ENCODE measurements at places on chromosomes 1 and 21.

GRCh38 chr21:15744926-15745325 lies 15.1 kb downstream of the USP25 start:
- DNase-seq = no peak

DNA sequence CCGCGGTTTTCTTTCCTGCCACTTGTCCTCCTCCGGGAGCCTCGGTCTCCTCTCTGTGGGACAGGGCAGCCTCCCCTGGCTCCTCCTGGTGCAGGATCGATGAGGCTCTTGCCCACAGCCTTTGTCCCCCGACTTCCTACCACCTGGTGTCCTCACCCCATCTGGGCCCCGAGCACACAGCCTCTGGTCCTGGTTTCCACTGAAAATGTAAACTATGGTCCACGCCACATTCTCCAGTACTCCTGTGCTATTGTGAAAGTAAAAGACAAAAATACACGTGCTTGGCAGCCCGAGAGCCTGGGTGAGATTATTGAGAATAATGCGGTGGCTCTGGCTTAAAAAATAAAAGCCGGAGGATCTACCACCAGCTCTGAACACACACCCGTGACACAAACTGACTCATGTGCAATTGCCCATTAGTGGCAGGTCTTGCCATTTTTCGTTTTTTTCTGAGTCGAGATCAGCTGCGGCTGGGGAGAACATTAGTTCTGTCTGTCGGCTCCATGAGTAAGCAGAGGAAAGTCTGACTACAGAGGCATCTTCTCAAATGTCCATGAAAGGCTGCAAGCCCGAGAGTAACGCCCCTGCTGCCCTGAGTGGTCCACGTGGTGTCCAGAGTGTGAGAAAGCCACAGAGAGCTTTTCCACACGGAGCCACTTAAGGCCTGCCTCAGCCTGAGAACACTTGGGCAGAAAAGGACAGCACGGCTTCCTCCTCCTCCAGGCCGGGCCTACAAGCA lies 5.7 kb upstream of the COL6A2 start:
- DNase-seq = no peak

DNA sequence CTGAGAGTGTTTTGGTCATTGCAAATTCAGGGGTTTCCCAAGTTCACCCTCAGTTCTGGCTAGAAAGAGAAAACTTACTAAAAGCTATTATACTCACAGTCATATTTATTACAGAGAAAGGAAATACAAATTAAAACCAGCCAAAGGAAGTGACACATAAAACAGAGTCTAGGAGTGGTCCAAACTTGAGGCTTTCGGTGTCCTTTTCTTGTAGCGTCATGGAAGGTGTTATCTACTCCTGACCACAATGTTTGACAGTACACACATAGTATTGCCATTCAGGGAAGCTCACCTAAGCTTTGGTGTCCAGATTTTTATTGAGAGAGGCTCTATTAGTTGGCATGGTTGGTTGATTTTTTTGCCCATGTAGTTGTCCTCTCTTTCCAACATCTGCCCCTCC lies 59.0 kb downstream of the SLC35A3 start:
- no peak for DNase-seq

DNA sequence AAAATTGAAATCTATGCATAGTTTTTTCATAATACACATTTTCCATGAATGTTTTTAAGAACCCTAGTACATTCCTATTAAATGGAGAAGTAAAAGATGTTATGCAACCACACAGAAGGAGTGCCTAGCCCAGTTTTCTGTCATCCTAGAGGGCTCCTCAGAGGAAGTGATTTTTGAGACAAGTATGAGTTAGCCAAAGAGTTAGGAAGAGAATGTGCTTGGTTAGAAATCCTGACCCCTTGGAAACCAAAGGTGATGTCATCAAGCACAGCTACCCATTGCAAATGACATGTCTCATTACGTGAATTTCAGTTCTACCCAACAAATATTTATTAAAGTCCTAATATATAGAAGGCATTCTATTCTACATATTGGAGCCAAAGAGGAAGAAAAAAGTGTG lies 88.9 kb upstream of the TNFSF4 start:
- no peak for DNase-seq

DNA sequence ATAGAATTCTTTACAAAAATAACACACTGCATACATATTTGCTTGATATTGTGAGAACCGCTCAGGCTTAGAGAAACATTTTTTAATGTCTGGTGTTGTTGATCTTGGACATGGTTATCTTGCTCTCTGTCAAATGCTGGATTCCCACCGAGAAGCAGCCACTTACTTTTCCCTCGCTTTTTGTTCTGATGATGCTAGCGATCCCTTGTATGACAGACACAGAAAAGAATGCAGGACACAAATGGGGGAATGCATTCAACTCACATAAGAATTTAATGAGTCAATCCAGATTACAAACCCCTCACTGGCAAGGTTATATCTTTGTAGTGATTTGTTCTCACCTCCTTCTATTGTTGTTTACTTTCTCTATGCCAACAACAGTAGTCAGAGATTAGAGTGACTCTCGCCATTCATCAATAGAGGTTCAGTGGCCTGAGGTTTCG lies 76.8 kb upstream of the AKT3 start:
- no peak for DNase-seq

- no peak for DNase-seq
These were observed 240.9 kb downstream of the KIF26B start for GRCh38 chr1:245395680-245396079.

DNA sequence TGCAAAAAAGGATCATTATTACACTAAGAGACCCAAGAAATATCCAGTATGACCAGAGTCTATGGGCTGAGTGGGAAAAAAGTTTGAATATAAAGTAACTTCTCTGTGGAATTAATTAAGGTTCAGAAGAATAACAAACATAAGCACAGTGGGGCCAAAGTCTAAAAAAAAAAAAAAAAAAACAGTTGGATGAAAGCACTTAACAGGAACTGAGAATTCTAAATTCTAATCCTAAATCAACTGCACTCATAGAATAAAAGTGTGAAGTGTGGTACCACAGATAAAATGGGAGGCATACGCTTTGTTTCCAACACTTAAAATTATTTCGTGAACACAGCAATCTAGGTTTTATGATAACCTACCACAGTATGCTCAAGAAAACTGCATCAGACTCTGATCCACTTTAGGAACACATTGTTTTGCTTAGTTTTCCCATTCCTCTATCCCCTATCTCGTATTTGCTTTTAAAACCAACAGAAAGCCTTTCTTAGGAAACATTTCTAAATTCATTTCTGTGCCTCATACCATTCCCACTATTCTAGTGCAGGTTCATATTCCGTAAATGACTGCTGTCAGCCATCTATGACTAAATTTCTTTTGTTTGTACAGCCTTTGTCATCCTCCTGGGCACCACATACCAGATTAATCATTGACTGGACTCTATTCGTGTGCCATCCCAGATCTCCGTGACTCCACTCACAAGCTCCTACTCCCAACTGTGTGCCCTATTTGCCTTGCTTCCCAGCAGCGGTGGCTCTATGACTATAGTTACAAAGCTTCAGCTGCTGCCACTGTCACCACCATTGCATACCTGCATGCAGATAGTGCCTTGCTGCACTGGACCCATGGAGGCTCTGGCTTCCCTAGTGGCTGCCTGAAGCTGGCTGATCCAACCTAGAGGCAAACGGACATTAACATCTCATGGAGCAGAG lies 24.9 kb downstream of the CHML start:
- no peak for DNase-seq

GRCh38 chr1:109229531-109230127 lies 15.9 kb downstream of the SARS1 start:
- DNase-seq = peak; percentile 94

DNA sequence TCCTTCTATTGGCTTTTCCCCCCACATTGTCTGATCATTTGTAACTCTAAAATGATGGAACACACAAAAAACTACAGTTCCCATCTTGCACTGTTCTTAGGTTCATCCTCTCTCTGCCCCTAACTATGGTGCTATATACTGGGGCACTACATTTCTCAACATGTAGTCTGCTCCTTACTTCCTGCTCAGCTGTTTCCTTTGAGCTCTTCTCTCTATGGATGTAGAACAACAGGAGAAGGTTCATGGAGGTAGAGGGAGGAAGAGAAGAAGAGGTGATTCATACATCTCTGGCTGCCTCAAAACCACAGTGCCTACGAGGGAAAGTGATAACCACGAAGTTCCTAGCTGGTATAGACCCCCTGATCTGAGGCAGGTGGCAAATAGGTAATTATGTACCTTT lies 7.0 kb upstream of the C1orf146 start:
- DNase-seq = no peak

- no peak for DNase-seq
These were observed 151.6 kb downstream of the TOMM20 start for GRCh38 chr1:234976861-234977680.

GRCh38 chr1:235749755-235750300 lies 100.2 kb upstream of the GNG4 start:
- DNase-seq = no peak

DNA sequence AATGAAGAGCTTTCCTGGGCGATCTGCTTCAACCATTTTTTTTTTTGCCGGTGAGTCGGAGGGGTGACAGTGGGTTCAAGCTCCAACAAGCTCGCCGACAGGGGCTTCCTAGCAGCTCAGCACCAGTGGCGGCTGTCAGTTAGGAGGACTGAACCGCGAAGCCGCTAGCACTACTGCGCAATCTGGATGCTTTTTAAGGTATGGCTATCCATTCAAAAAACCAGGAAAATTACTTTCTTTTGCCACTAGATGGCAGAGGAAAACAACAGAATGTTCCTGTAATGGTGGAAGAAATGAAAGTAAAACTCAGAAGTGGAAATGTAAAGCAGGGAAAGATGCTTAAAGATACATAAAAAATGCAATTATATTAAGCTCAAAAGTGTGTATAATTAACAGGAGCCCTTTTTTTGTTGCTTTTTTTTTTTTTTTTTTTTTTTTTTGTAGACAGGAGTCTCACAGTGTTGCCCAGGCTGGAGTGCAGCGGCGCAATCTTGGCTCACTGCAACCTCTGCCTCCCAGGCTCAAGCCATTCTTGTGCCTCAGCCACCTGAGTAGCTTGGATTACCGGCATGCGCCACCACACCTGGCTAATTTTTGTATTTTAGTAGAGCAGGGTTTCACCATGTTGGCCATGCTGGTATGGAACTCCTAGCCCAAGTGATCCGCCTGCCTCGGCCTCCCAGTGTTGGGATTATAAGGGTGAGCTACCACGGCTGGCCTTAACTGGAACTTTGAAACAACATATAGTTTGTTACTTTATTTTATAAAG lies 8.5 kb downstream of the KYAT3 start:
- DNase-seq = peak; percentile 15

GRCh38 chr21:14318578-14318977 lies 64.4 kb downstream of the HSPA13 start:
- DNase-seq = no peak

DNA sequence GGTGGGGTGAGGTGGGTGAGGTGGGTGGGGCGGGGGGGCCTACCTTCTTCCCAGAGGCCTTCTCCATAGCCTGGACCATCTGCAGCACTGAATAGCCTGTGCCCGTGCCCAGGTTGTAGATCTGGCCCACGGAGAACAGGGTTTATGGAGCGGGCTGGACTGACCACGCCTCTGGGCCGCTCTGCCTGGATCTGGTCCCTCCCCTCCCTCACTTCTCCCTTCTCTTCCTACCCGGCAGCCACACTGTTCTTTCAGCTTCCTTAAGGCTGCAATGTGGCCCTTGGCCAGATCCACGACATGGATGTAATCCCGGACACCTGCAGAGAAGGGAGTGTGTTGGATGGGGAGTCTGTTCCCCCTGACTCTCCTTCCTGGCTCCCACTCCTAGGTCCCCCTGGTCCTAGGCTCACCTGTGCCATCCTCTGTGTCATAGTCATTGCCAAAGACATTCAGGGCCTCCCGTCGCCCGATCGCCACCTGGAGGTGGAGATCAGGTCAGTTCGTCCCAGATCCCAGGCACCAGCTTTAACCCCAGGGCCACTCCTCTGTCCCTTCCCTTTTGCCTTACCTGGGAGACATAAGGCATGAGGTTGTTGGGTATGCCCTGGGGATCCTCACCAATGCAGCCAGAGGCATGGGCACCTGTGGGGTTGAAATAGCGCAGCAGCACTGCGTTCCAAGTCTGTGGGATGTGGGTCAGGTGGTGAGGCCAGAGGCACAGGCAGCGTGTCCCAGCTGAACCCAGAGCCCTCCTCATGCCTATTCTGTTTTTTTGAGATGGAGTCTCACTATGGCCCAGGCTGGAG lies 3.9 kb downstream of the GALE start:
- no peak for DNase-seq

DNA sequence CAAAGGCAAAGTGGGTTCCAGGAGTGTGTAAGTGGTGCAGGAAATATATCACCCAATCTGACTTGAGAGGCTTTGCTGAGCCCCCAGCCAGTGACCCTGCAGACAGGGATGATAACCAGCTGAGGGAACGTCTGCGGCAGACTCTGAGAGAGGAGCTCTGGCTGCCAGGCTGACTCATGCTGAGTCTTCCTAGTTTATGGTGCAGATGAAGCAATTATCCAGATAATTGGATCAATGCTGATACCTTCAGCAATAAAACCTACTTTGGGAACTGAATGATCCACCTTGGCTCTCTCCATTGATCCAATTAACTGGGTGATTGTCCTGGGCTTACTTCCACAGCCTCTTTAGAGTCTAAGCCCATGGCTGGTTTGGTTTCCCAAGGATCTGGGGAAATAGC lies 7.3 kb downstream of the C8B start:
- DNase-seq = no peak

DNA sequence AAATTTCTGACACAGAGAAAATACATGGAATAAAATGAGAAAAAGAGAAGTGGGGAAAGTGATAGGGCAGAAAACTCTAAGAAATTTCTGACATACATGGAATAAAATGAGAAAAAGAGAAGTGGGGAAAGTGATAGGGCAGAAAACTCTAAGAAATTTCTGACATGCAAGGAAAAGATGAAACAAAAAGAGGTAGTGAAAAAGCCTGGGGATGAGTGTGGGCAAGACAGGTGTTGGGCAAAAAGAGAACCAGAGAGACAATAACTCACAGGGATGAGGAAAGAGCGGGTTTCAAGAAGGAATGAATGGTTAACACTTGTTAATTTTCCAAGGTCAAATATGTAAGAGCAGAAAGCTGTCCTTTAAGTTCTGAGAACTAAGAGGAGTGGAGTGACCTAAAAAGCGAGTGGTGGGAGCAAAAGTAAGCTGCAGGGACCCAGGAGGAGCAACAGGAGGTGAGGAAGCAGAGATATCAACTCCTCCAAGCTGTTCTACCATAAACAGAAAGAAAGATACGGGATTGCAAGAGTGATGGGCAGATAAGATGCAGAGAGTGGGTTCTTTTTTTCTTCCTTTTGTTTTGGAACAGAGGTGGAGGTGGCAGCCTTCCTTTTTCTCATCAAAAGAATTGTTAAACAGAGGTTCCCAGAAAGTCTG lies 29.9 kb upstream of the EXO1 start:
- DNase-seq = no peak

GRCh38 chr1:85109475-85109874 lies 61.2 kb upstream of the MCOLN3 start:
- DNase-seq = peak; percentile 49

GRCh38 chr1:30477588-30477987 lies 245.8 kb downstream of the MATN1 start:
- DNase-seq = no peak

- DNase-seq = no peak
These were observed 134.1 kb downstream of the SYT14 start for GRCh38 chr1:210072129-210072528.

Data from neuronal stem cell (in vitro differentiated cells).